Right ventricle myocardium superior (tissue), 1 donor: ENCODE measurements at places on chromosomes 6 and 20.
A peak's percentile ranks its signal among the peaks of the same experiment; 100 is the strongest.

DNA sequence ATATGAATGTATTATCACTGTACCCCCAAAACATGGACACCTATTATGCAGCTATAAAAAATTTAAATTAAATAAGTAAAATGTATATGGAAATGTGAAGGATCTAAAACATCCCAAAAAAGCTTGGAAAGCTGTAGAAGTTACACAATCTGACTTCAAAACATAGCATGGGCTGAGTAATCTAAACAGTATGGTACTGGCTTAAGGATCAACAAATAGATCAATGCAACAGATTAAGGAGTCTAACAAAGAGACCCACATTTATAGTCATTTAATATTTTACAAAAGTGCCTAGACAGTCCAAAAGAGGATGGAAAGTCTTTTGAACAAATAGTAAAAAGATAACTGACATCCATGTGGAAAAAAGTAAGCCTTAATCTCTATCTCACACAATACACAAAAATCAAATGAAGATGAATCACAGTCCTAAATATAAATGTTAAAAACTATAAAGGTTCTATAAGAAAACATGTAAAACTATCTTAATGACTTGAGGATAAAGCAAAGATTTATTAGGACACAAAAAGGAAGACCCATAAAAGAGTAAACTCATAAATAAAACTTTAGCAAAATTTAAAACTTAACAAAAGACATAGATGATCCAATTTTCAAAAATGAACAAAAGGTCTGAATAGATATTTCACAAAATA lies 46.8 kb downstream of the RANBP9 start:
- no peak for DNase-seq

DNA sequence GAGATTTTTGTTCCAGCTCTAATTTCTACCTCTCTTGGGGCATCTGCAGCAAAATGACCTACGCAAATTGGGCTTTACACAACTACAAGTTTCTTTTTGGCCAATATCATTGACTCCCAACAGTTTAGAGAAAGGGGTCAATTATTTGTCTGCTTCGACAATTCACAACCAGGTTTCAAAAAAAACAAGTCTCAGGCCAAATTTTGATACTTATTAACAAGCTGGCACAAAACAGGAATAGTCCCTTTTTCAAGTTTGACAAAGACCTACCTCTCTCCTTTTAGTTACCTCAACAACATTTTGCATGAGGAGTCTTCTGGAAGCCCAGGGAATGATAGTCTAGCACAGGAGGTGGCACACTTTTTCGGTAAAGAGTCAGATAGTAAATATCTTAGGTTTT lies 97.9 kb upstream of the TSHZ2 start:
- no peak for DNase-seq

DNA sequence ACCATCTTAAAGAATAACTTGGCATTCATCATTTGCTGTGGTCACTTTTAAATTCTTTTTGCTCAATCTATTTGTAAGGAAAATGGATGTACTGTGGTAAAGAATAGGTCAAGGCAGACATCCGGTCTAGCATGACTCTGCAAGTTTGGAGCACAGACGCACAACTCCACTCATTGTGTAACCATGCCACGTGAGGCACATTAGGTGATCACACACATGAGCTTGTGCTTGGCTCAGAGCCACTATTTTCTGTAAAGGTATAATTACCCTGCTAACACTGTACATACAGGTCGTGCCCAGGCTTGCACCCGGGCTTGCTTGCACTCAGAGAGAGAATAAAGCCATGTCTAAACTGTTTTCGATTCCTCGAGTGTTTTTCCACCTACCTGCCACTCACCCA lies 1289.1 kb upstream of the ADGRB3 start:
- no peak for DNase-seq

- DNase-seq: no peak
These were observed 36.4 kb upstream of the SLC35F1 start for GRCh38 chr6:117870486-117871242.

DNA sequence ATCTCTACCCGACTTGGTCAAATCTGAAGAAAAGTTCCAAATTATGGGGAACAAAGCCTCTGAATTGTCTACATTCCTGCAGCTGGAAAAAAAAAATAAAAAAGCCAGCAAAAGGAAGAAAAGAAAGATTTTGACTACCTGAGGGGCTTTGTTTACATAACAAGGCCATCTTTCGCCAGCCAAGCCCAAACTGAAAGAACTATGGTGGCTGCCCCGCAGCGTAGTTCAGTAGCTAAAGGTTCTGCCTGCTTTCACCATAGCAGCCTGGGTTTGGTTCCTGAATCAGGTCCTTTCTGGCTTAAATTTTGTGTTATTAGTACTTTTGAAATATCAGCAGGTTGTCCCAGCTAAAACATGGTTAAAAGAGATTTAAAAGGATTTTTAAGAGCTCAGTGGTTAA lies 35.4 kb downstream of the ZNF133 start:
- DNase-seq: no peak

DNA sequence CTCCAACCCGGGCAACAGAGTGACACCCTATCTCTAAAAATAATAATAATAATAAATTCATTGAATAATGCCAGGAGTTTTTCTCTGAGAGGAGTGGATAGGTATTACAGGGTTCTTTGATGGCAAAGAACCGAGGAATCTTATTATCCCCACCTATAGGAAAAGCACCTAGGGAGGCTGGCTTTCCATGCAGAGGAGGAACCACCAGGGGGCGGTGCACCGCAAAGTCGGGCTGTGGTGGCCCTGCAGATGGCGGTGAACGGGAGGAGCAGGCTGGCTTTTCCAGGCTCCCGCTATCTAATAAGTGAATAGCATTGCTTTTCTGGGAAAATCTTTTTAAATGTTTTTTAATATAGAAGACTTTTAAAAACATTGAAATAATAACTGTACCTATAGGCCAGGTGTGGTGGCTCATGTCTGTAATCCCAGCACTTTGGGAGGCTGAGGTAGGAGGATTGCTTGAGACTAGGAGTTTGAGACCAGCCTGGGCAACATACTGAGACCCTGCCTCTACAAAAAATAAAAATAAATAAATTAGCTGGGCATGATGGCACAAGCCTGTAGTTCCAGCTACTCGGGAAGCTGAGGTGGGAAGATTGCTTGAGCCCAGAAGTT lies 864.2 kb downstream of the KIF16B start:
- peak; percentile 53 for DNase-seq

GRCh38 chr6:4606821-4607704 lies 169.1 kb upstream of the CDYL start:
- DNase-seq: no peak

DNA sequence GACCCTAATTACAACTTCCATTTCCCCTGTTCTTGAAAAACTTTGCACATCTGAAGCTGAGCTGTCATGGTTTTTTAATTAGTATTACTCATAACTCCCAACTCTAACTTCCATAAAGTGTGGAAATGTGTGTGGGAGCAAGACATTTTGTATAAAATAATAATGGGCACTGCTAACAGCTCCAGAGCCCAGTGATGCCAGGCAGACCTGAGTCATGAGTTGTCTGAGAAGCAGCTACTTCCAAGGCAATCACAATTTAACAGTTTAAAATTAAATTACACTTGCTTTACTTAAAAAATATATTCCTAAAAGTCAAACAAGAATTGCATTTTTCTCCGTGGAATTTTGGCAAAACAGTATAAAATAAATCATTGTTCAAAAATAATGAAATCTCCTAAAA lies 6.4 kb downstream of the SLC2A12 start:
- no peak for DNase-seq

DNA sequence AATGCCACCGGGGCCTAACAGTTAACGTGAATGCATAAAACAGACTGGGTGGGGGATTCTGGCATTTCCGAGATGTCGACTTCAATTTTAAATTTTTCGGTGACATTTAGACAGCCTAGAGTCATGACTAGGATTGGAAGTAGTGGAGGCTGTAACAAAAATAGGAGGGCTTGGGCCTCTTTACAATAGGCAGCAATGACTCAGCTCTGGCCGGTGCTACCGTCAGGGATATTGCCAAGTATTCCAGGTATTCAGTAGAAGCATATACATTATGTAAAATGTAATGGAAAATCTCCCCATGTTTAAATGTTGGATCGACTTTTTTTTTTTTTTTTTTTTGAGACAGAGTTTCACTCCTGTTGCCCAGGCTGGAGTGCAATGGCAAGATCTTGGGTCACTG lies 136.2 kb upstream of the STMND1 start:
- DNase-seq: no peak

GRCh38 chr20:1587781-1588532 lies 30.5 kb upstream of the SIRPD start:
- no peak for DNase-seq

GRCh38 chr6:46080111-46080510 lies 49.7 kb upstream of the ENPP4 start:
- DNase-seq: no peak

DNA sequence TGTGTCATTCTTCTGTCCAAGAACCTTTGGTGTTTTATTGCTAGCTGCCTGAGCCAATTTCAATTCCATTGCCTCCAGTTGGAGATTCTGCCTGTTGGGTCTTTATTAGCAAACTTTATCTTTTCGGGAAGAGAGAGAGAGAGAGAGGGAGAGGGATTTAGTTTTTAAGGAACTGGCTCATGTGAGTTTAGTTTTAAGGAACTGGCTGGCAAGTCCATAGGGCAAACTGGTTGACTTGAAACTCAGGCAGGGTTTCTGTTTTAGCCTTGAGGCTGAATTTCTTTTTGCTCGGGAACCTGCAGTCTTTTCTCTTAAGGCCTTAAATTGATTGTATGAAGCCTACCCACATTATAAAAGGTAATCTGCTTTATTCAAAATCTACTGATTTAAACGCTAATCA lies 23.0 kb downstream of the BCKDHB start:
- no peak for DNase-seq

DNA sequence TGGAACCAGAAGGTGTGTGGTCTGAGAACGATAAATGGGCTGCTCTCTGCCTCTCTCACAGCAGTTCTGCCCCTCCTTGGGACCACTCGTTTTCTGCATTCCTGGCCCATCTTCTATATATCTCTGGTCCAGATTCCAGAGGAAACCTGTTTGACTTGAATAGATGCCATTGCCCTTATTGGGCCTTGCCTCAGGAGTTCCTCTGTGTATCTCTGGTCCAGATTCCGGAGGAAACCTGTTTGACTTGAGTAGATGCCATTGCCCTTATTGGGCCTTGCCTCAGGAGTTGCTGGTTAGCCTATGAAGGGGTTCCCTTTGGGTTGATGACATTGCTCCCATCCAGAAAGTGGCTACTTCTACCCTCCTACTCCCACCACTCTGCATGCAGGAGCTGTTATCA lies 189.4 kb downstream of the SLC16A10 start:
- no peak for DNase-seq

DNA sequence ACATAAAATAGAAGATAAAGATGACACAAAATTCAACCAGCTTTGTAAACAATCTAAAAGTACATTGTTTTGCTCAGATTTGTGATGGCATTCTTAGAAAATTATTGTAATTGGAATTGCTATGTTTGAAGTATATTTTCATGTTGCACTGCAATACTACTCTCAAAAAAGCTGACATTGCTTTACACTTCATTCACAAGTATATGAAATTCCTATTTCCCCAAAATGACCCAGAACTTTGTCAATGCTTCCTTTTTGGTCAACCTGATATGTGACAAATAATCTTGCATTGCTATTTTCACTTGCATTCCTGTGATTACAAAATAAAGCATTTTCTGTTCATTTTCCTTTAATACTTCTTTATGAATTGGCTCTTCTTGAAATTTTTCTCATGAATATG lies 104.1 kb upstream of the BMP5 start:
- no peak for DNase-seq

GRCh38 chr6:135932651-135933050 lies 81.2 kb downstream of the PDE7B start:
- no peak for DNase-seq

GRCh38 chr20:51027035-51027795 lies 4.3 kb upstream of the KCNG1 start:
- no peak for DNase-seq

DNA sequence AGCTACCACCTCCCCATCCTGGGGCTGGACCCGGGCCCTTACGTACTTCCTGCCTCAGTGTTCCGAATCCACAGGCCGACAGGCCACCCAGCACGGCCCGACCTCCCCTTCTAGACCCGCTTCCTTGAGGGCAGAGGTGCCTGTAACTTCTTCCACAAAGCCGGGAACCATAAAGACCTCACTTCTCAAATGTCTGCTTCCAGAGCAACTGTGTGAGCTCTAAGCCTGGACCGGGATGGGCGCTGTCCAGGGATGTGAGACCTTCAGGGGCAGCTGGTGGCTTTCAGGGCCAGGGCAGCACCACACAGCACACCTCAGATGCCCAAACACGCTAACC lies 9.3 kb downstream of the SLC2A4RG start:
- no peak for DNase-seq

DNA sequence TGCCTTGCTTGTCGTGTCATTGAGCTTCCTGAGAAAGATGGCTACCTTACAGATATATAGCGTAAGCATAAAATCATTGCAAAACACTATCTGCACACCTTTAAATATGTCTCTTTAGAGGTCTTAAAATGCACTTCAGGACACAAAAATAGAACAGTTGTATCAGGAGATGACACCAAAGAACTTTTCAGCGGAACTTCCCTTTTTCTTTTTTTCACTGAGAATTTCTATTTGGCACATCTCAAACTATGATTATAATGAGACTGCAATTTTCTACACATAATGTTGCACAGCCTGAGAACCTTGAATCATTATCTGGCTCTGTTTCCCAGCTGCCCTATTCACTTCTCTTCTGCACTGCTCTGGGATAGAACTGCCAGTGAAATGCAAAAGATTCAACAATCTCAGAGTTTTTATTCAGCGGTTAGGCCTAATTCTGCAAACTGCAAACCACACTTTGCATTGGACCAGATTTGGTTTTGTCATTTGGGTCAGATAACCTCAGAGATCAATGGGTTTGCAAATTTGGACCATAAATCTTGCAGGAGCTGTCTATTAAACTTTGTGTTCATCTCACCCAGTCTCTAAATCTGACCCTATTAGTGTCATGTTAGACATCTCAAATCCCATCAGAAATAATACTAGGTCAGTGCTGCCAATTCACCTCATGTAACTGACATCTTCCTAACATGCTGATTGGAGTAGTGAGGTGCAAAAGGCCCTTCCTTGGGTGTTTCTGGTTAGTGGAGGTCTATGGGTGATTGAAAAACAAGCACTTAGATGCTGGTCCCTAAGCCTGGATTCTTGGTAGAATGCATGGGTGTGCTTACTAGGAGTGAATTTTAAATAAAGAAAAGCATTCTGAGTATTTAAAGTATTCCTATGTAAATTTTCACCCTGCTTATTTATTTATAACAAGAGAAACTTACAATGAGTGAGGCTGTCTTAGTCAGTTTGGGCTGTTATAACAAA lies 382.7 kb downstream of the UTRN start:
- DNase-seq: no peak

DNA sequence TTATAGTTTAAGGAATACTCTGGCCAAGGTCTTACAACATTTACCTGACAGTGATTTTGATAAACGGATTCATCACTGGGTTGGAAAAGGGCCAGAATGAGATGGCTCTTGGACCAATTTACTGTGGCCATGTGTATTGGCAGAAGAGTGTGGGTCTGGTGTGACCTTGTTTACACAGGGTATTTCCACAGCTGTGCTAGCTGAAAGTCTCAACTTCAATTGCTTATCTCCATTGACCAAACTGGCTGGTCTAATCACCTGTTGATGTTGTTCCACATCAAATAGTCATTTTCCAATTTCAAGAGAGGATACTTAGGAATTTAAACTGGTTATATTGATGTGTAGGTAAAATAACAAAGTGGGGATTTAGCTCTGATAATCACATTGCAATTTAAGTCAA lies 501.6 kb upstream of the MAP3K7 start:
- no peak for DNase-seq

- no peak for DNase-seq
These were observed 481.5 kb downstream of the NKAIN2 start for GRCh38 chr6:124285146-124285545.

GRCh38 chr6:39992861-39993622 lies 58.8 kb upstream of the MOCS1 start:
- no peak for DNase-seq

GRCh38 chr20:47776639-47777038 lies 8.6 kb downstream of the SULF2 start:
- DNase-seq: no peak
